ENCODE measurements at places on chromosomes 3 and 15.

DNA sequence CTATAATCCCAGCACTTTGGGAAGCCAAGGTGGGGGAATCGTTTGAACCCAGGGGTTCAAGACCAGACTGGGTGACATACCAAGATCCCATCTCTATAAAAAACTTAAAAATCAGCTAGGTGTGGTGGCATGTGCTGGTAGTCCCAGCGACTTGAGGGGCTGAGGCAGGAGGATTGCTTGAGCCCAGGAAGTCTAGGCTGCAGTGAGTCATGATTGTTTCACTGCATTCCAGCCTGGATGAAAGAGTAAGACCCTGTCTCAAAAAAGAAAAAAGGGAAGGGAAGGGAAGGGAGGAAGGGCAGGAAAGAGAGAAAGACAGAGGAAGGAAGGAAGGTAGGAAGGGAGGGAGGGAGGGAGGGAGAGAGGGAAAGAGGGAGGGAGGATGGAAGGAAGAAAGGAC, 133.7 kb upstream of the LRRN1 start:
- DNase-seq = no peak

- no peak for DNase-seq
Measured at GRCh38 chr3:94020293-94020692, 8.1 kb downstream of the STX19 start.

GRCh38 chr3:59043391-59043790, 6.4 kb downstream of the CFAP20DC start:
- DNase-seq = no peak

DNA sequence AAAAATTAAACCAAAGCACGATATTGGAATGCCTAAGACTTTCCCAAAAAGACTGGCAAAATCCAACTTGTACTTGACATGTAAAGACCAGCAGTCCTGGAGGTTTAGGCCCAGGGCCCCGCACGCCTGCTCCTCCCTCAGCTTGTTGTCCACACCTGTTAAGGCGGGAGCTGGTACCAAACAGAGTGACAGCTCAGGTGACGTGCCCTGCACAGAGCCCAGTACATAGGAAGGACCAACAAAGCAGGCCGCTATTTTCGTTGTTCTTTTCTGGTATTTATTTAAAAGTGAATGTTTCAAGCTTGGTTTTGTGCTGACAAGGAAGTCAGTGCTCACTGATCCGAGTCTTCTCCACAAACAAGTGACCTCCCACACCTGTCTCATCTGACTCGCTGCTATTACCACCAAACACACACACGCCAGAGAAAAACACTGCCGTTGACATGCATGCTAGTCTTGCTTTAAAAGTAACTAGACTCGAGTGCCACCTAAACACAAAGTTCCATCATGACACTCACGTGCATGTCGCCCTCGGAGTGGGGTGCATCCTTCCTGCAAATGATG, 50.2 kb downstream of the HERC2 start:
- DNase-seq = no peak

DNA sequence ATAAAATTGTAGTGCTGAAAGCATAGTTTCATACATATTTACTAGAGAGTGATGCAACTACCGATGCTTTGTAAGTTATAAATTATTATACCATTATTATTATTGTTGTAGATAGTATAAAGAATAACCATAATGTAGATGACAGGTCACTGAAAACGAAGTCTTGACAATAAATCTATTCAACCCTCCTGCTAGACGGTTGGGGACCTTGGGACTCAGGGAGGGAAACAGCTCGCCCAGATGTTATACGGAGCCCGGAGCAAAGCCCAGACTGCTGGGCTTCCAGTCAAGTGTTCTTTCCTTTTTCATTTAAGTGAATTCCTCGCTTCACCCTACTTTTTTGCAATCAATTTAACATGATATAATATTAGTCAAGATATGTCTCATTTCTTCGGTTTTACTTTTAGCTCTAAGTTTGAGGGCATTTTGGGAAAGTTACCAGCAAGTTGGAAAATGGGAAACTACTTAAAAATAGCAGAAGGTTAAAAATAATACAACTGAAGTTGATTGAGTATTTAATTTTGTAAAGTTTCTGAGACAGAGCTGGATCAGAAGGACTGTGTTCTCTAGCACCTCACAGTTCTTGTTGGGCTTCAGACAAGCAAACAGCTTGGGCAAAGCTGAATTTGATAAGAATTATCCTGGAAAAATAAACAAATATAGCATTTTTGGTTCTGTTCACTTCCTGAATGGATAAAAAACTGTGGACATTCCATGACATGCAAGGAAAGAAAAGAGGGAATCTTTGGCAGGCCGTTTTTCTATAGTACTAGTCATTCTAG, 173.4 kb upstream of the TP63 start:
- no peak for DNase-seq

DNA sequence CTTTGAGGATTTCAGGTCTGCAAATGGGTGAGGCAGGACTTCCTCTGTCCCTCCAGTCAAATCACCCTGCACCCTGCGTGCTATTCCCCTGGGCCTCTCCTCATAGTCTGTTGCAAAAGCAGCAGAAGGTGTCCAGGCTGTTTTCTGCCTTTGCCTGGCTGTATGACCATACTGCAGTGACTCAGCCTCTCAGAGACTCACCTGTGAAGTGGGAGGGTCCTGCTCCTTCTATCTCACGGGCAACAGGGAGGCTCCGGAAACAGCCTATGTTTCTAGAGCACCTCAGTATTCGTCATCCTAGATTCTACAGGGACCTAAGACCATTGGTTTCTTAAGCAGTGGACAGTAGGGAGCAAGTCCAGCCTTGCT, 216.4 kb downstream of the TLE3 start:
- DNase-seq = no peak

- DNase-seq = no peak
Measured at GRCh38 chr3:9473496-9474065, 76.2 kb downstream of the SETD5 start.

GRCh38 chr3:140630366-140630765, 47.5 kb upstream of the TRIM42 start:
- DNase-seq = no peak

GRCh38 chr3:184284696-184285095, 8.9 kb downstream of the ECE2 start:
- DNase-seq = no peak

GRCh38 chr3:53242155-53242554, 13.7 kb downstream of the TKT start:
- no peak for DNase-seq

DNA sequence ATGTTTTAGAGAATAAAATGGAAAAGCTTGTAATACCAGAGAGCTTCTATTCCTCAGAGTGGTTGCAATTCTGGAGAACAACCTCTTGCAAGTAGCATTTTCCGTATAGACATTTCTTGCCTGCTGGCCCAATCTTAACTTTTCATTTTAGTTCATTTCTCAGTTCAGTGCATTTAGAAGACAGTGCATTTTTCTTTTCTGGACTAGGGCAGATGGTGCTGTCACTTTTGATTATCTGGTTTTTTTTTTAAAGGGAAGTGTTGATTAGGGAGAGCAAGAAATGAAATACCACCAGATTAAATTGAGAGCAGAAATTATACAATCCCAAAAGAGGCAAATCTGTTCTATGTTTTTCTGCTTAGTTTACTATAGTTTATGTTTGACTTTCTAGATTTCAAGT, 172.7 kb downstream of the GHSR start:
- DNase-seq = no peak

GRCh38 chr3:15443826-15444524, 16.6 kb downstream of the EAF1 start:
- no peak for DNase-seq

DNA sequence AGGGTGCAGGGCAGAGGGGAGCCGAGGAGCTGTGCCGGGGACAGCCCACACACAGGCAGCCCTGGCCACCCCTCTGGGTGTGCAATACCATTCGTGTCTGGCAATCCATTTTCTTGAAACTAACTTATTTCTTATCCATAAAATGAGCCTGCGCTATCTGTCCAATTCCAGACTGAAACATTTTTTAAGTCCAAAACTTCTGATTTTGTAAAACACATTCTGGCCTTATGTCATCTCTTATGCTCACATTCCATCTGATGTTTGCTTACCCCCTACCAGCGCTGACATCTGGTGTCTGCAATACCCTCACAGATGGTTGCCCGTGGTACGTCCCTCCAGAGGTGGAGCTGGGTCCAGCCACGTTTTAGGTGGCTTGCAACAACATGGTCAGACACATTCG, 31.8 kb downstream of the PCSK6 start:
- no peak for DNase-seq

GRCh38 chr15:59185725-59186124, 20.9 kb upstream of the LDHAL6B start:
- DNase-seq = no peak

DNA sequence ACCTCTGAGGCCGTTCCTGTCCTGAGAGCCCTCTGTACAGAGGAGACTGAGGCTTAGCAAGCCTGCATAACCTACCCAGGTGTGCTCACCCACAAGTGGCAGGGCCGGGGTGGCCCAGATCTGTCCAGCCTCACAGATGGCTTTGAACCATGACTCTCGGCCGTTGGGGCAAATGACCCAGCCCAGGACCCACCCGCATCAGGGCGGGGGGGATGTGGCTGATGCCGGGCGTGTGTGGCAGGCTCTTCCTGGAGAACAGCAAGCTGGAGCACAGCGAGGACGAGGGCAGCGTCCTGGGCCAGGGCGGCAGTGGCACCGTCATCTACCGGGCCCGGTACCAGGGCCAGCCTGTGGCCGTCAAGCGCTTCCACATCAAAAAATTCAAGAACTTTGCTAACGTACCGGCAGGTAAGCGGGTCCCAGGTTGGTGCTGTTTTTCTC, 133.5 kb downstream of the LRRK1 start:
- DNase-seq = no peak

DNA sequence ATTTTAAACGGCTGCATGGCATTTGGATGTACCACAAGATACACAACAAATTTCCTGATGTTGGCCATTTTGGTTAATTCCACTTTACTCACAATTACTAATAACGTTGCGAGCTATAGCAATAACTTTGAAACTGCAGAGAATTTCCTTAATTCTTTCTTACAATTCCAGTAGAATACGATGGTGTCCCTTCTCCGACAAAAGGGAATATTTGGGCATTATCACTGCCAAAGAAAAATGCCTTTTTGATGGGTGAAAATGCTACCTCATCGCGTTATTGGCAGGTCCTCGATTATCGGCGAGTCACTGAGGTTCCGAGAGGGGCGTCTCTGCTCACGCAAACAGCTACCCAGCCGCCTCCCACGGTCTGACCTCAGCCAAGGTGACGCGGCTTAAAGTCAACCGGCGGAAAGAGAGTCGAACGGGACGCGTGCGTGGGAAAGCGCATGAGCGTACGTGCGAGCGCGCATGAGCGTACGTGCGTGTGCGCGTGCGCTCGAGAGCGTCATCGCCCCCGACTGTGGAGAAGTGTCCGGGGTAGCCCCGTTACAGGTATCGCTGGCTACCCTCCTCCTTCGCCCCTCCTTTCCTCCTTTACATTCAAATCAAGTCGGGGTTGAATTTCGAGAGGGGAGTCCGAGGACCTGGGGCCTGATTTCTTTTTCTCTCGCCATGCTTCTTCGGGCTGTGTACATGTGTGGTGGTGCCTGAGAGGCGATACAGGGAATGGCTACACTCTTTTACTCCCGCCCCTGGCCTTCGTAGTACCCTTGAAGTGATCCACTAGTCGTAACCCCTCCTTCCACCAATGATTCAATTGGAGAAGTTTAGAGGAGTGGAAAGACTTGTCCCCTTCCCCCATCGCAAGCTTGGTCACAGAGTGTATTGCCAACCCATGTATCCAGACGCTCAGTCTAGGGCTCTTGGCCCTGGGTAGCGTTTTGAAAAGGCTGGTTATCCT, at the start of gene OXSM:
TSS of gene OXSM (plus strand) at position 495 of the 961 bp plus-strand sequence. CDS start 931 bp downstream, outside the sequence.
- peak; percentile 84 for DNase-seq

DNA sequence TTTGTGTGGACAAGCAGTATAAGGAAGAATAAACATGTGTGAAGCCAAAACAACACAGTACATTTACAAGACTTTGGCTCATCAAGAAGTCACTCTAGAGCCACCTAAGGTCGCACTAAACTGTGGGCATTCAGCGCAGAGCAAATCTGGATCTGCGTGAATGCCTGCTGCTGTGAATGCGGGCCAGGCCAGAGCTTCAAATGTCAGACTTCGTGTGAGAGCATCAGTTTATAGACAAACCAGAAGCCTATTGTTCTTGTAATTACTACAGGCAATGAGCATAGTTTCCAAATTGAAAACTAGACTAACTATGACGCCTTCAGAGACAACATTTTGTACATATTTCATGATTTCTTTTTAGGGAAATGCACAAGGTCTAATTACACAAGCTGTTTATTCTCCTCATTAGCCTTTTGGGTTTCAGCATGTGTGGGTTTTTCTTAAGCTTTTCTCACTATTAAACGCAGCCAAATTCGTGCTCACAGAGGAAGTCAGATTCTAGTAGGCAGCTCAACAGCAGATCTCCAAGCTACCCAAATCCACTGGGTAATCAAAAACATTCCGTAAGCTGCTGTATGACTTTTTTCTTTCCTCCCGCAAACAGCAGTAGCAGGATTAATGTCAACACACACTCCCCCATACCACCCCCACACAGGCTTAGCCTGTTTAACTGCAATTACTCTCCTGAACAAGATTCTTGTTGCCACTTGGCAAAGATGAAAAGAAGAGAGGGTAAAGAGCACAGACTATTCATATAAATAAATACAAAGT, 84.5 kb upstream of the SETMAR start:
- no peak for DNase-seq

DNA sequence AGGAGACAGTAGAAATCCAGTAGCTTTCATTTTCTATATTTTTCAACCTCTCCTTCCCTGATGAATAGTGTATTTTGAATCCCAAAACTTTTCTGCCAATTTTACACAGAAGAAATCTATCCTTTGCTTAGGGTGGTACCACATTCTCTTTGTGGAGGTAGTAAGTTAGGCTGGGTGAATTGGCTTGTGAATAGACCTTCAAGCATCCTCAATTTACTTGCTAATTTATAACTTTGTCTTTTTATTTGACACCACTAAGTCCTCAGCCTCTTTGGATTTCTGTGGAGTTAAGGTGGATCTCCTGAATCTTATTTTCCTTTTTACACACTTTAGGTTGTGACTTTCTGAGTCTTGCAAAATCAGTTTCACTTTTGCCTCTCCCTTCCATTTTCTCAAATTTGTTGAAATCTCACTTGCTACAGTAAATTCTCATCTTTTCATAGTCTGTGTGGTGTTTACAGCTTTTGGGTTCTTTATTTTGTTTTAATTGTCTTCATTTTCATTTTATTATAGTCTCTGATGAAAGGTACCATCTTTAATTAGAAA, 5.7 kb upstream of the PLSCR1 start:
- no peak for DNase-seq

GRCh38 chr3:30649572-30650318, 43.3 kb downstream of the TGFBR2 start:
- no peak for DNase-seq

GRCh38 chr3:37241880-37242279, 67.5 kb upstream of the LRRFIP2 start:
- no peak for DNase-seq

DNA sequence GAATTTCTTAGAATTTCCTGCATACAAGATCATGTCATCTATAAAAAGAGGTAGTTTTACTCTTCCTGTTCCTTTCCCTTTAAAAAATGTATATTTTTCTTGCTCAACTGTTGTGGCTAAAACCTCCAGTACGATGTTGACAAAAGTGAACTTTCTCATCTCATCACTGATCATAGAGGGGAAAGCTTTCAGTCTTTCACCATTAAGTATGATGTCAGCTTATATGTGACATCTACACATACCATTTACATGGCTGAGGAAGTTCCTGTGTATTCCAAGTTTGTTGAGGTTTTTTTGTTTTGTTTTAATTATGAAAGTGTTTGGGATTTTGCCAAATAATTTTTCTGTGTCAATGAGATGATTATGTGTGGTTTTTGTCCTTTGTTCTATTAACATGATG, 173.6 kb downstream of the PLD1 start:
- no peak for DNase-seq

- no peak for DNase-seq
Measured at GRCh38 chr3:150602426-150603152, 532 bp upstream of the SELENOT start.

Measured in activated CD4-positive, alpha-beta T cell treated with anti-CD3 and anti-CD28 coated beads for 24 hours (primary cell).